ENCODE measurements at places on chromosomes 7 and 10. TPM values are rescaled to one million over a fixed set of nuclear protein-coding genes. Genes with fewer than 3 reads are reported as not detected.

DNA sequence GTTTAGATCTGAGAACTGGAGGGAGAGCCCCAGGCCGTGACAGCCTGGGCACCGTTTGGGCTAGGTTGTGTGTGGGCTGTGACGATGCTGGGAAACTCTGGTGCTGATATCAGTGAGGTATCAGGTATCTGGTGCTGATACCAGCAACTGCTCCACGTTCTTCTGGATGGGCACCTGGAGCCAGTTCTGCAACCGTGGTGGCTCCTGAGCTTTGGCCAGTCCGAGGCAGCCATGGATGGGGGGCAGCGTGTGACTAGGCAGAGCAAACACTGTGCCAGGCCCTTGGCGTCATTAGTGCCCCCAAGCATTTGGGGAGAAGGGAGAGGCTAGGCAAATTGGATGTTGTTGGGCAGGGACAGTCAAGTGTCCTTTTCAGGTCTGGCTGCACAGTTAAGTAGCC, 57.9 kb downstream of the ZNF467 start:
- peak overlapping the region; percentile 87 for H3K27ac ChIP-seq
- DNase-seq: no peak
- H3K4me3 ChIP-seq: peak overlapping the region; percentile 91
- H3K27me3 ChIP-seq: no peaks in the 10 kb centered on the region
- H3K4me1 ChIP-seq: peaks cover 21% of the 10 kb centered on the region

DNA sequence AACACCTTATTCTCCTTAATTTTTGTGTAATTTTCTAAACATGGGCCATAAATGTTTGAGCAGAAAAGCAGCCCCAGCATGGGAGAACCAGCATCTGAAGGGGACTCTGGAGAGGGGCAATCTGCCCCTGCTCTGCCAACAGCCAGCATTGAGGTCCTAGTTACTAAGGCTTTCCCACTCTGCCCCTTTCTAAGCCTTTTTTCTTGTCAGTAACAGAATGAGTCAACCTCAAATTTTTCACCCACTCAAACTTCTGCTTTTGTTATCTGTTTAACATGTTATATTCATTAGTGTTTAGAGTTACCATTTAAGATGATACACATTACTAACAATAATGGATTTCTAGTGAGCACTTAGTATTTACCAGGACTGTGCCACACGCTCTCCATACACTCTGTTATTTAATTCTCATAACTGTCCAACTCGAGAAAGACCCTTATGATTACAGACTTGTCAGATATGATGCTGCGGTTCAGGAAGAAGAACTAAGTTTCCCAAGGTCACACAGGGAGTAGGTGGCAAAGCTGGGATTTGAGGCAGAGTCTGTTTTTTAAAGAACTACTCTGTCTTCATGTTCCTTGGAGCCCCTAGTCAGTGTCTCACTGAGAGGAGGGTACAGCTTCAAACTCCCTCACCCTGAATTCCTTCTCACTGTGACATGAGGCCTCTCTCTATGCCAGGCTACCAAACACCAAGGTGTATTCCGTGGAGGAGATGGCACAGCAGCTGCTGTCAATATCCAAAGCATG, 19.9 kb upstream of the GPAM start:
- no peak overlapping the region for H3K27ac ChIP-seq
- no peaks in the 10 kb centered on the region for H3K4me1 ChIP-seq
- no peaks in the 10 kb centered on the region for H3K36me3 ChIP-seq
- H3K4me3 ChIP-seq: no peak overlapping the region
- DNase-seq: no peak

DNA sequence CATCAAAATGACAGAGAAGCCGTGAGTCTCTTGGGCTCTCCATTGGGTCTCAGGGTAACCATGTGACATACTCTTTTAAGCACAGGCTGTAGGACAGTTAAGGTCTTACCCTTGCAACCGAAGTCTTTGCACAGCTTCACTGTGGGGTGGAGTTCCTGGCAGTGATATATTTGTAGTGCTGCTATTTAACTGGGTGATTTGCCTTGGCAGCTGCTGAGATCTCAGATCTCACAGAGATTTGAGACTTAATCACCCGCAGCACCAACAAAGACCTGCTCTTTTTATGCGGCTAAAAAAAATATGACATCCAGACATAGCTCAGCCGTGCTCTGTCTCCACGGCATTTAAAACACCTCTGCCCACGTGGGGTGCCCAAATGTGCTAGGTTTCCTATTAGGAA, 63.4 kb upstream of the NPTX2 start:
- no peak for DNase-seq
- H3K4me1 ChIP-seq: peaks cover under 1% of the 10 kb centered on the region
- no peak overlapping the region for H3K4me3 ChIP-seq
- no peak overlapping the region for H3K27ac ChIP-seq
- no peaks in the 10 kb centered on the region for H3K36me3 ChIP-seq

DNA sequence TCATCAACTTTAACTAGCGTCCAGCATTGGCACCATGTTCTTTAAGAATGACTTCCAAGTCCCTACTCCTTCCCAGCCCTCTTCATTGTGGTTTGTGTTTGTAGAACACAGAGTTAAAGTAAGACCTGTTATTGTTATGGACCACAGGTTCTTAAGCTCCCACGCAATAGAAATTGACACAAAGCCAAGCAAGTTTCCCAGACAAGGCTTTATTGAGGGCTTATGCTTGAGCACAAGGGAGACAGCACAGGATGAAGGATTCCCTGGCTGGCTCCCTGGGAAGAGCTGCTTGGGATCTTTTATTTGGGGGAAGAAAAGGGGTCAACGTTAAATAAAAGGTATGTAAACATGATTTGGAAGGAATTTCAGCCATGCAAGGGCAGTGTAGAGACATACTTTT, 44.3 kb upstream of the PRKCQ start:
- no peaks in the 10 kb centered on the region for H3K27me3 ChIP-seq
- no peak for DNase-seq
- no peak overlapping the region for H3K27ac ChIP-seq

DNA sequence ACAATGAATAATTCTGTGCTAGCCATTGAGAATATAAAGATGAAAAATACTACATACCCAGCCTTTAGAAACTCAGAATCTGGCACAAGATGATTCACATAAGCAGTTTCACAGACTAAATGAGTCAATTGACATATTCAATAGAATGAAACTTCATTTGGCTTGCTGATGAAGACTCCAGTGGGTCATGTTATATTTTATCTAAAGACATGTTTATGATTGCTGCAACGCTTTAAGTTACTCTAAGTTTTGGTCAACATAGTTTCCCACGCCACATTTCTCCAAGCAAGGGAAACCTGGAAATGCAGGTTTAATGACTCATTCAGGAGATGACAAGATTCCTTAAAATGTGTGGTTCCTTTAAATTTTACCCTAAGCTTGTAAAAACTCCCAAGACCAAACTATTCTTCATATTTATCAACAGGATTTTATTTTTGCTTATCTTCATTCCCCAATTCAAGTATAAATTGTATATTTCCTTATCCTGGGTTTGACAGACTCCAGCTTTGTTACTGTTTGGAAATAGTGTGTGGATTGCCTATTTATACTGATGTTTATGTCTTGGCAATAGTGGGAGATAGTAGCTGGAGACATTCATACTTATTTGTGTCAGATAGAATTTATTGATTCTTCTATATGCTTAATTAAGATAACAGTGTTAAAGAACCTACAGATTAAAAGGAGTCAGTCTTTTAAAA, 6.6 kb downstream of the SEMA3A start:
- no peaks in the 10 kb centered on the region for H3K36me3 ChIP-seq
- H3K27ac ChIP-seq: no peak overlapping the region
- DNase-seq: no peak
- peaks cover 18% of the 10 kb centered on the region for H3K4me1 ChIP-seq
- H3K27me3 ChIP-seq: no peaks in the 10 kb centered on the region

DNA sequence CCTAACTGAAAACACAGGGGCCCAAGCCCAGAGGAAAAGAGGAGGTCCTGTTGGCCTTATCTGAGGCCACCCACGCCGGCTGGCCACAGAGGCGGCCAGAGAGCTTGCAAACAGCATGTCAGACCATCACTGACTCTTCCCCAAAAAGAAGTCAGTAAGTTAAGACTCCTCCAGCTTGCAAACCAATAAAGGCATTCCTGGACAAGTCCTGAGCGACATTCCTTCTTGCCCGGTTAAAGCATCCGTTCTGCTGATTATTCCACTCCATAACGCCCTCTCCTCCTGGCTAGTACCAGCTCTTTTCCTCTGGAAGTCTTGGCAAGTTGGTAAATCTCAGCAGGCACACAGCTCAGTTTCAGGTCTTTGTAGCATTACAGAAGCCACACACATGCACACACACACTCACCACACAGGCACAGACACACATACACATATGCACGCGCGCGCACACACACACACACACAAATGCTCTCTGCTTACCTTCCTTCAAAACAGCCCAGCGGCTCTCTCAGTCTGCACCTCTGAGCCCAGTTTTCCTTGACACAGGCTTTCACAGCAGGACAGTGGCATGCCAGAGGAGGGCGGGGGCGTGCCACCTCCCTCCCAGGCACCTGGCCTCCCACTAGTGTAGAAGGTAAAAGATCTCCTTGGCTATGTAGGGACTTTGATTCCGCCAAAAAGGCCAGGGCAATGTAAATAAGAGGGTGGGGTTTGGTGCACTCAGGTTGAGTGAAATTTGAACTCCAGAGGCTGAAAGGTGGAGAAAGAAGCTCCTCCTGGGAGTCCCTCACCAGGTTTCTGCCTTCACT, 201.4 kb downstream of the TNS3 start:
- H3K4me3 ChIP-seq: no peak overlapping the region
- no peak overlapping the region for H3K27ac ChIP-seq
- no peaks in the 10 kb centered on the region for H3K36me3 ChIP-seq
- peaks cover 6% of the 10 kb centered on the region for H3K4me1 ChIP-seq
- DNase-seq: no peak

GRCh38 chr7:46774515-46774914, 807.4 kb downstream of the TNS3 start:
- no peak overlapping the region for H3K27ac ChIP-seq
- H3K27me3 ChIP-seq: no peaks in the 10 kb centered on the region
- no peak overlapping the region for H3K4me3 ChIP-seq
- H3K4me1 ChIP-seq: no peaks in the 10 kb centered on the region
- no peak for DNase-seq

- no peaks in the 10 kb centered on the region for H3K36me3 ChIP-seq
- H3K27ac ChIP-seq: no peak overlapping the region
- no peak overlapping the region for H3K4me3 ChIP-seq
- DNase-seq: no peak
- H3K4me1 ChIP-seq: no peaks in the 10 kb centered on the region
- peaks cover 6% of the 10 kb centered on the region for H3K27me3 ChIP-seq
Observed at GRCh38 chr7:77989981-77990566, 191.5 kb downstream of the PHTF2 start.

GRCh38 chr10:807958-808353, 118.5 kb upstream of the DIP2C start:
- no peaks in the 10 kb centered on the region for H3K27me3 ChIP-seq
- DNase-seq: no peak
- H3K36me3 ChIP-seq: peaks cover 58% of the 10 kb centered on the region
- no peak overlapping the region for H3K27ac ChIP-seq

- no peaks in the 10 kb centered on the region for H3K36me3 ChIP-seq
- DNase-seq: no peak
- peaks cover 9% of the 10 kb centered on the region for H3K4me1 ChIP-seq
- H3K27ac ChIP-seq: no peak overlapping the region
- no peaks in the 10 kb centered on the region for H3K27me3 ChIP-seq
Observed at GRCh38 chr10:47136866-47137265, 163.1 kb upstream of the GDF10 start.

GRCh38 chr10:4053940-4054339, 268.9 kb upstream of the KLF6 start:
- H3K4me3 ChIP-seq: no peak overlapping the region
- DNase-seq: no peak
- H3K27me3 ChIP-seq: no peaks in the 10 kb centered on the region
- H3K4me1 ChIP-seq: no peaks in the 10 kb centered on the region
- no peak overlapping the region for H3K27ac ChIP-seq

- peaks cover 28% of the 10 kb centered on the region for H3K4me1 ChIP-seq
- H3K4me3 ChIP-seq: no peak overlapping the region
- H3K27me3 ChIP-seq: no peaks in the 10 kb centered on the region
- no peaks in the 10 kb centered on the region for H3K36me3 ChIP-seq
Observed at GRCh38 chr10:129075508-129075907, 391.5 kb upstream of the MGMT start.

- no peaks in the 10 kb centered on the region for H3K27me3 ChIP-seq
- peaks cover 52% of the 10 kb centered on the region for H3K4me1 ChIP-seq
- DNase-seq: no peak
- H3K27ac ChIP-seq: no peak overlapping the region
- H3K36me3 ChIP-seq: peaks cover 9% of the 10 kb centered on the region
Observed at GRCh38 chr7:156889746-156890145, 3.2 kb downstream of the LMBR1 start.

DNA sequence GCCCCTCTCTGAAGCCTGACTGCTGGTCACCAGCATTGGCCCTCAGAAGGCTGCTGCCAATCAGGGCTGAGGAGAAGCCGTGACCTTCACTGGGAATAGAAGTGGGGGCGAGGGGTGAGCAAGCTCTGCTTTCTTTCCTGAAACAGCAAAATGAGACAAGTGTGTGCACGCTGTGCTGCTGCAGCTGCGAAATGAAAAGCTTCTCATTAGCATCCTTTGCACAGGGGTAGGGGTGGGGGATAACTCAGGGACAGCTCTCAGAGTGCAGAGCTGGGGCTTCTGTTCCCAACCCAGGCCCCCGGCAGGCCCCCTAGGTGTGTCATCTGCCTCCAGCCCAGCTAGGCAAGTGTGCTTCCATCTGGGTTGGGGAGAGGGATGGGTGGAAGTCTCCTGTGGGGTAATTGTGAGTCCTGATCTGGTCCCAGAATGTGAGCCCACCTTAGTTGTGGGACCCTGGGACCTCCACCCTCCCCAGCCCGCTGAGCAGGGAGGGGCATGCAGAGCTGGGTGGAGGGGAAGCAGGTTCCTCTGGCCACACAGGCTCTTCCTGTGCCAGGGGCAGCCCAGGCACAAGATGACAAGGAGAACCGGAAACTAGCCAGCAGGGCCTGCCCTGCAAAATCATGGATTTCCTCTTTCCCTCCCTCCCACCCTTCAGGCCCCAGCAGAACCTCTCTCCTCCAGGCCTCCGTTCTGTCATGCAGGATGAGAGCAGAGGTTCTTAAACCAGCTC, 22.2 kb downstream of the ZNF467 start:
- no peak for DNase-seq
- no peak overlapping the region for H3K27ac ChIP-seq

DNA sequence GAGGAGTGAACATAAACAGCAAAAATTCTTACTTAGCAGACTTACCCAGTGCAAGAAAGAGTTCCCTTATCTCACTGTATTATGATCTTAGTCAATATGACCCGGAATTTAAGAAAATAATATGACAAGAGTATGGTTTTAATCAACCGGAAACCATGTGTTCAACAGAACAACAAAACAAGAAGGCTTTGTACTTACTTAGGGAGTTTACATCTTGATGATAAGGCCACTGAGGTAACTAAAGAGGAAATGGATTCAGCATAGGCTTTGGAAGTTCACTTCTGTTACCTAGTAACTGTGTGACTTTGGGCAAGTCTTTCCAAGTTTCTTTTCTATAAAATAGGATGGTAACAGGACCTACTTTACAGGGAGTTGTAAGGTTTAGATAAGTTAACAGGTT, 7.4 kb upstream of the FAS start:
- no peaks in the 10 kb centered on the region for H3K27me3 ChIP-seq
- no peak overlapping the region for H3K4me3 ChIP-seq
- H3K27ac ChIP-seq: no peak overlapping the region
- H3K36me3 ChIP-seq: peaks cover 6% of the 10 kb centered on the region

- H3K4me1 ChIP-seq: no peaks in the 10 kb centered on the region
- H3K4me3 ChIP-seq: no peak overlapping the region
- peaks cover 13% of the 10 kb centered on the region for H3K27me3 ChIP-seq
- no peak for DNase-seq
- no peak overlapping the region for H3K27ac ChIP-seq
- H3K36me3 ChIP-seq: no peaks in the 10 kb centered on the region
Observed at GRCh38 chr10:71555087-71555723, 158.5 kb downstream of the CDH23 start.

Gene ADAMTS14
- not detected for total RNA-seq

Gene ADRB1
- not detected for total RNA-seq

Gene GPRIN2
- total RNA-seq: not detected

Gene IDI2
- not detected for total RNA-seq

Gene ELAPOR2
- total RNA-seq: 8.1 TPM

Gene CRYGN
- 1.2 TPM for total RNA-seq

Gene FBXL13
- 3.3 TPM for total RNA-seq

Measured in naive thymus-derived CD8-positive, alpha-beta T cell (primary cell).